ENCODE measurements at places on chromosomes 5 and 9.

- DNase-seq = no peak
- H3K36me3 ChIP-seq = peaks cover 3% of the 10 kb centered on the region
- H3K4me1 ChIP-seq = no peaks in the 10 kb centered on the region
- H3K4me3 ChIP-seq = no peak overlapping the region
- H3K27me3 ChIP-seq = no peaks in the 10 kb centered on the region
These were observed 40.8 kb upstream of the MEF2C start for GRCh38 chr5:88923623-88924329.

DNA sequence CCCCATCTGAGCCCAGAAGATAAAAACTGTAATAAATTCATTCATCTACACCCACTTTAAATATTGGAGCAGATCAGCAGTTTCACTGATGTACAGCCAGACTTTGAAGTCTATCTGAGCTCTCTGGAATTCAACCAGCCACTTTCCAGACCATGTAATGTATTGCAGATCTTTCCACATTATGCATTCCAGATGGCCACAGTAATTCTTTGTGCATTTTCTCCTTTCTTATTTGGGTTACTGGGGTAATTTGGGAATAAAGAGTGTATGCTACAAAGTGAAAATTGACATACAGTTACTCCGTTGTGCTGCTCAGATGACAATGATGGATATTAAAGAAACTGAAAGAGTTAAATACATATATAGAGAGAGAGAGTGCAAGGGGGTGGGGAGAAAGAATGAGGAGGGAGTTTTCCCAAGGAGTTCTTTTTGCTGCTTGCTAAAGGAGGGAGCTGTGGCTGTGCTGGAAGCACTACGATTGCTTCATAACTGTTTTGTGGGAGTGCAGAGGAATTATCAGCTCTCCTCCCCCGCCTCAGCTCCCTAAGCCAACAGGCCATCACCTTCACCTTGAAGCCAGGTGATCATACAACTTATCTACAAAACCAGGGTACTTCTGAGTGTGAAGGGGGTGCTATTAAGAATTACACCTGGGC lies 152.8 kb downstream of the GAS1 start:
- no peak overlapping the region for H3K27ac ChIP-seq
- H3K4me1 ChIP-seq = peaks cover 5% of the 10 kb centered on the region
- no peak overlapping the region for H3K4me3 ChIP-seq

DNA sequence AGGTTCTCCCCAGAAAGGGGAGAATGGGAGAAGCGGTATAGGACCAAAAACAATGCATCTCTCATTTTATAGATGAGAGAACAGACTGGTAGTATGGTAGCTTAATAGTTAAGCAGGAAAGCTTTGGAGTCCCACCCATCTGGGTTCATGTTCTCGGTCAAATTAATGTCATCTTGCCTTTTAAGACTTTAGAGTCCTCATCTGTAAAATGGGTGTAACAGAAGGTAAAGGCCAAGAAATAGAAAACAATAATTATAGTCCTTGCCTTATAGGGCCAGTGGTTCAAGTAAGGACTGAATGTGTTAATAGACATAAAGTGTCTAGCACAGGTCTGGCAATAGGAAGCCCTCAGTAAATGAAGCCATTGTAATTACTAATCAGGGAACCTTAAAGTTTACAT lies 16.4 kb downstream of the SMIM3 start:
- H3K27me3 ChIP-seq = no peaks in the 10 kb centered on the region
- H3K27ac ChIP-seq = no peak overlapping the region
- no peak overlapping the region for H3K4me3 ChIP-seq
- peaks cover 16% of the 10 kb centered on the region for H3K4me1 ChIP-seq
- DNase-seq = no peak

GRCh38 chr5:170151097-170151831 lies 45.6 kb downstream of the FOXI1 start:
- H3K36me3 ChIP-seq = no peaks in the 10 kb centered on the region
- no peak overlapping the region for H3K4me3 ChIP-seq
- peaks cover 6% of the 10 kb centered on the region for H3K4me1 ChIP-seq
- peak; percentile 80 for DNase-seq

DNA sequence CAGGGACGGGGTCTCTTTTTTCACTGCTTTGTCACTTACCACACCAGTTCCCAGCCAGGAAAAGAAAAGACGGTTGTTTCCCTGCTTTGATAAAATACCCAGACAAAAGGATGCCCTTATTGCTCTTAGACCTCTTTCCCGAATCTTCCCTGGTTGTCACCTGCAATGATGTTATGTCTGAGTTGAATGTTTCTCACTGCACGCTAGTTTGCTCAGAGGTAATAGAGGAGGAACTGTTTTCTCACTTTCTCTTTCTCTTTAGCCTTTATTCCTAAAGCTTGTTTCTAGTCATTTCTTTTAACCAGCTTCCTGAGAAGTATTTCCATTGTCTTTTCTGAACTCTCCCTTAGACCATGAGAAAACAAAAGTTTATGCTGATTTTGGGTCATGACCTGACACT lies 32.9 kb downstream of the ACER2 start:
- H3K27me3 ChIP-seq = no peaks in the 10 kb centered on the region
- no peaks in the 10 kb centered on the region for H3K4me1 ChIP-seq
- no peak overlapping the region for H3K27ac ChIP-seq

GRCh38 chr5:152349683-152350526 lies 55.2 kb downstream of the NMUR2 start:
- H3K4me3 ChIP-seq = no peak overlapping the region
- no peaks in the 10 kb centered on the region for H3K27me3 ChIP-seq
- H3K4me1 ChIP-seq = no peaks in the 10 kb centered on the region
- no peaks in the 10 kb centered on the region for H3K36me3 ChIP-seq
- H3K27ac ChIP-seq = no peak overlapping the region
- no peak for DNase-seq

GRCh38 chr5:110383231-110383630 lies 343.2 kb downstream of the TMEM232 start:
- no peak overlapping the region for H3K27ac ChIP-seq
- no peaks in the 10 kb centered on the region for H3K27me3 ChIP-seq
- no peak overlapping the region for H3K4me3 ChIP-seq
- DNase-seq = no peak
- H3K4me1 ChIP-seq = no peaks in the 10 kb centered on the region
- no peaks in the 10 kb centered on the region for H3K36me3 ChIP-seq

GRCh38 chr9:126204708-126205225 lies 121.9 kb upstream of the MVB12B start:
- no peak overlapping the region for H3K4me3 ChIP-seq
- no peak for DNase-seq

DNA sequence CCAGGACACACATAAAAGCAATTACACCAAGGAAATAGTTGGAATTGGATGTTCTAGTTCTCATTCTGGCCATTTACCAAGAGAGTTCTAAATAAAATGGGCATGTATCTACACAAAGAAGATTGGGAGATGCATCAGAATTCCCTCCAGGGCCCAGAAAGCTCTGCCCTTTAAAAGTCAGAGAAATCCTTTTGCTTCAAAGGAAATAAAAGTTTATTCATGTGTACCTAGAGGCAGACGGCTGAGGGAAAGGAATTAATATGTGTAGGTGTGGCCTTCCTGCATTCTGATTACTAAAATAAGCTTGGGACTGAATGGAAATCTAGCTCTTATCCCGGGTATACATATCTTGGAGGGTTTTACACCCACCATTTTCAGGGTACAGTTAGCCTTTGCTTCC lies 719.4 kb downstream of the SEMA5A start:
- no peak overlapping the region for H3K4me3 ChIP-seq
- no peak overlapping the region for H3K27ac ChIP-seq
- H3K36me3 ChIP-seq = no peaks in the 10 kb centered on the region
- H3K4me1 ChIP-seq = no peaks in the 10 kb centered on the region

- no peaks in the 10 kb centered on the region for H3K27me3 ChIP-seq
- no peak overlapping the region for H3K4me3 ChIP-seq
- no peaks in the 10 kb centered on the region for H3K4me1 ChIP-seq
- no peaks in the 10 kb centered on the region for H3K36me3 ChIP-seq
- DNase-seq = no peak
- no peak overlapping the region for H3K27ac ChIP-seq
These were observed 22.4 kb upstream of the THG1L start for GRCh38 chr5:157708866-157709265.

- no peak for DNase-seq
- H3K36me3 ChIP-seq = no peaks in the 10 kb centered on the region
- no peaks in the 10 kb centered on the region for H3K27me3 ChIP-seq
- no peak overlapping the region for H3K27ac ChIP-seq
These were observed 98.1 kb downstream of the SREK1 start for GRCh38 chr5:66242050-66242715.

DNA sequence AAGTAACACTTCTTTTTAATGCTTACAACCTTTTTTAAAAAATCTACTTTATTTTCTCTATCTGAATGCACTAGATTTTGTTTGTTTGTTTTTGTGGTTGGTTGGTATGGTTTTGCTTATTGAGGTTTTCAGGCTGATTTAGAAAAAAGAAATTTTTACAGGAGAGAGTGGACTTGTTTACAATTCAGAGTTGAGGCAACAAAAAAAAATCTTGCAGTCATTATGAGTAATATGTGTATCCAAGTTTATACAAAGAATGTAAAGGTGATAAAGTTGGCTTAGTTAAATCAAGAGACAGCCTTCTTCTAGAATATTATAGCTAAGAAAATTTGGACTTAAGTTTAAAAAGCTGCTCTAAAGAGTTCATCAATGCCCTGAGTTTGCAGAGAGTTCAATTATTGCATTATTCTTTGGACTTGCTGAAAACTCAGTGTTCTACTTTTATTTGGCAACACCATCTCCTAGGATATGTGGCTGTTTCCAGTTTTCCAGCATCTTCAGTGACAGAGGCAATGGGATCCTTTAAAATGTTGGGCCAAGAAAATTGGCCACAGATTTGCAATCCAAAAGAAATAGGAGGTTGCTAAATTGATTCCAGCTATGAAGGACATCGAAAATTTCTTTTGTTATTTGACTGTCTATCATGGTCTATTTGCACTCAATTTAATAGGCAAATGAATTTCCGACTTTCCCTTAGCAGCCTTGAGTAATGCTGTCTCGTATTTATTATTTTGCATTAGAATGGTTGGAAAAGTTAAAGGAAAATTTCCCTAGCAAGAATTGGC lies 10.7 kb downstream of the STK32A start:
- H3K27me3 ChIP-seq = no peaks in the 10 kb centered on the region
- no peak for DNase-seq
- H3K4me3 ChIP-seq = no peak overlapping the region
- no peak overlapping the region for H3K27ac ChIP-seq

GRCh38 chr9:89345476-89345875 lies 27.2 kb downstream of the SECISBP2 start:
- H3K36me3 ChIP-seq = peaks cover 95% of the 10 kb centered on the region
- no peak for DNase-seq
- H3K4me1 ChIP-seq = no peaks in the 10 kb centered on the region

DNA sequence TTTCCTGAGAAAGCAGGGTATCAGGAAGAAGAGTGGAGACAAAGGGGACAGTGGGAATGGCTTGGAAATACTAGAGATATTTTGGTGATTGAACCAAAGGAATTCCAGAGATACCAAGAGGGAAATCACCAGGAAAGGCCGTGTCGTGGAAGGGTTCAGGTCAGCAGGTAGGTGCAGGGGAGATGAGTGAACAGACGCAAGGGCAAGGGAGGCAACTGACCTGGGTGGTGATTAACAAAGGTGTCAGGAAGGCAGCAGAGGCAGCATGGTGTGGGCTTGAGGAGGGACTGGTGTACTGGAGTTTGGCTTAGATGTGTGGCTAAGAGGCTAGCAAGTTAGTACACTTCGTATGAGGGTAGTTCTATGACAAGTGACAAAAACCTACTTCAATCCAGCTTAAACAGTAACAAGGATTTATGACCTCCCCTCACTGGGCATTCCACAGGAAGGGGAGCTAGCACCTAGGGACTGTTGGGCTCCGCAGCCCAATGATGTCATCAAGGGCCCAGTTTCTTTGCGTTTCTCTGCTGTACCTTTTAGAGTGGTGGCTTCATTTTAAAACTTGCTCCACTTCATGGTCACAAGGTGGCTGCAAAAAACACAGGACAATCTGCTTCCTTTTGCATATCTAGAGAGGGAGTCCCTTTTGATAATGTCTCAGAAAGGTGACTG lies 37.0 kb downstream of the INIP start:
- H3K4me3 ChIP-seq = no peak overlapping the region
- peaks cover 7% of the 10 kb centered on the region for H3K36me3 ChIP-seq
- no peak overlapping the region for H3K27ac ChIP-seq
- no peaks in the 10 kb centered on the region for H3K4me1 ChIP-seq
- no peak for DNase-seq

- DNase-seq = no peak
- no peaks in the 10 kb centered on the region for H3K36me3 ChIP-seq
- peaks cover 2% of the 10 kb centered on the region for H3K4me1 ChIP-seq
- H3K27me3 ChIP-seq = no peaks in the 10 kb centered on the region
- H3K27ac ChIP-seq = no peak overlapping the region
These were observed 84.1 kb upstream of the IRX1 start for GRCh38 chr5:3511519-3511918.

DNA sequence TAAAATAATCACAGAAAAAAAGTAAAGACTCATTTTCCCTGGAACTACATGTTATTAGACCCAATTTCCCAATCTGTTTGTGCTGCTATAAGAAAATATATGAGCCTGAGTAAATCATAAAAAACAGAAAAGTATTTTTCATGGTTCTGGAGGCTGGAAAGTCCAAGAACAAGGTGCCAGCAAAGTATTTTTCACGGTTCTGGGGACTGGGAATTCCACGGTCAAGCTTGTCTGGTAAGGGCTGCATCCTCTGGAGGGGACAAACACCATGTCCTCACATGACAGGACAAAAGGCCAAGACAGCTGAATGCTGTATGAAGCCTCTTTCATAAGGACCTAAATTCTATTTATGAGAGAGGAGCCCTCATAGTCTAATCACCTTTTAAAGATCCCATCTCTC lies 172.3 kb downstream of the PLPPR1 start:
- H3K36me3 ChIP-seq = no peaks in the 10 kb centered on the region
- no peaks in the 10 kb centered on the region for H3K4me1 ChIP-seq
- H3K27ac ChIP-seq = no peak overlapping the region
- no peak for DNase-seq
- no peaks in the 10 kb centered on the region for H3K27me3 ChIP-seq

GRCh38 chr5:53246042-53246836 lies 136.7 kb upstream of the MOCS2 start:
- no peak overlapping the region for H3K4me3 ChIP-seq
- H3K36me3 ChIP-seq = no peaks in the 10 kb centered on the region
- H3K27me3 ChIP-seq = no peaks in the 10 kb centered on the region
- peak overlapping the region; percentile 11 for H3K27ac ChIP-seq
- DNase-seq = no peak
- H3K4me1 ChIP-seq = no peaks in the 10 kb centered on the region

GRCh38 chr5:25539536-25539935 lies 894.8 kb upstream of the CDH10 start:
- H3K36me3 ChIP-seq = no peaks in the 10 kb centered on the region
- no peak overlapping the region for H3K27ac ChIP-seq
- DNase-seq = no peak
- H3K4me1 ChIP-seq = no peaks in the 10 kb centered on the region
- H3K4me3 ChIP-seq = no peak overlapping the region

GRCh38 chr9:80326105-80326504 lies 754.3 kb downstream of the TLE4 start:
- no peak for DNase-seq
- H3K27ac ChIP-seq = no peak overlapping the region
- no peaks in the 10 kb centered on the region for H3K36me3 ChIP-seq
- H3K4me3 ChIP-seq = no peak overlapping the region
- H3K4me1 ChIP-seq = no peaks in the 10 kb centered on the region
